ENCODE measurements at places on chromosomes 6 and 20.

- DNase-seq: no peak
Measured at GRCh38 chr20:703426-703825, 27.8 kb upstream of the SCRT2 start.

DNA sequence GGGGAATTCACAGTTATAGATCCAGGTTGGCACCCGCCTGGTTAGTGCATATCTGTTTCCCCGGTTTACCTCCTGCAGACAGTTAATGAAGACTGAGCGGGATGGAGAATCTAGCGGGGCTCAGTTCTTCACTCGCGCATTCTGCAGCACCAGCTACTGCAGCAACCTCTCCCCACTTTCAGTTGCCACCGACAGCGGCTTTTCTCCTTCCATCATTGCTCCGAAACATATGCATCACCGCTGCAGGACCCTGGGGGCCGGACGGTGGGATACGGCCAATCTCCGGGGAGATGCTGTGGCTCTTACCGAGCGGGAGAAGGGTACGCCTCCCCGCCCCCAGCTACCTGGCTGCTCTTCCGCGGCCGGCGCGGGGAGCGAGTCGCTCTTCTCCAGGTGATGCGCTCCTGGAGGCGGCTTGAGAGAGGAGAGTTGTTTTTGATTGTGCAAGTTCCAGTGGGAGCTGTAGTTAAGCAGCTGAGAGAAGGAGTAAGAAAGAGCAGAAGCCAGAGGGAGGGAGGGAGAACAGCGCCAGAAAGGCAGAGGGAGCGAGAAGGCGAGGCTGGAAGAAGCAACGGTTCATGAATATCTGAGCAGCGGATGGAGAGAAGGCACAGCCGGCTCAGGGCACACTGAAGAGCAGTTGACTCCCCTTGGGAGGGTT, at the start of gene SGK1:
SGK1 (minus strand) TSS at position 642 of the 661 bp plus-strand sequence. CDS start 652 bp downstream, outside the sequence.
- DNase-seq: peak; percentile 89

DNA sequence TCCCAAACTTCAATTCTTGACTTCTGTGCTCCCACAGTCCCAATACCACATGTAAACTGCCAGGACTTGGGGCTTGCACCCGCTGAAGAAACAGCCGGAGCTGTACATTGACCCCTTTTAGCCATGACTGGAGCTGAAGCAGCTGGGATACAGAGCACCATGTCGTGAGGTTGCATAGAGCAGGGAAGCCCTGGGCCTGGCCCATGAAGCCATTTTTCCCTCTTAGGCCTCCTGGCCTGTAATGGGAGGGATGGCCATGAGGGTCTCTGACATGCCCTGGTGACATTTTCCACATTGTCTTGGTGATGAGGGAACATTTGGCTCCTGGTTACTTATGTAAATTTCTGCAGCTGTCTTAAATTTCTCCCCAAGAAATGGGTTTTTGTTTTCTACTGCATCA, 9.8 kb downstream of the RHAG start:
- DNase-seq: no peak

DNA sequence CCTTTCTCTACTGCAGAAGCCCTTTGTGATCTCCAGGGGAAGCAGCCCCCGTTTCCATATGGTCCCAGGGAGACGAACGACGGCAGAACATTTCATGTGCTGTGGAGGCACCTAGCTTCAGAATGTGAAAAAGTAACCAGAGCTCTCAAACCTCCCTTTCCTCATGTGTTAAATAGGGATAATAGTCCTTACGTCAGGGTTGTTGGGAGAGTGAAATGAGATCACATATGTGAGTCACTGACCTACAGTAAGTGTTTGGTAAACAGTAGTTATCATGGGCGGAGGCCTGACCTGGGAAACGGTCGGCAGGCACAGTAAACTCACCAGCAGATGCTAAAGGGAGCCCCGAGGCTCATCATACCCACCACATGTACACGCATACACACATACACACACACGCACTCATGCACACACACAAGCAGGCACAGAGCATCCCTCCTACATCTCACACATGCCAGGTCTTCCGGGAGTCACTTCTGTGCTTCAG, 89.7 kb downstream of the LY86 start:
- no peak for DNase-seq

Data from Ammon's horn (tissue), 1 donor.